ENCODE measurements at places on chromosomes 11 and 22.
A peak's percentile ranks its signal among the peaks of the same experiment; 100 is the strongest.

DNA sequence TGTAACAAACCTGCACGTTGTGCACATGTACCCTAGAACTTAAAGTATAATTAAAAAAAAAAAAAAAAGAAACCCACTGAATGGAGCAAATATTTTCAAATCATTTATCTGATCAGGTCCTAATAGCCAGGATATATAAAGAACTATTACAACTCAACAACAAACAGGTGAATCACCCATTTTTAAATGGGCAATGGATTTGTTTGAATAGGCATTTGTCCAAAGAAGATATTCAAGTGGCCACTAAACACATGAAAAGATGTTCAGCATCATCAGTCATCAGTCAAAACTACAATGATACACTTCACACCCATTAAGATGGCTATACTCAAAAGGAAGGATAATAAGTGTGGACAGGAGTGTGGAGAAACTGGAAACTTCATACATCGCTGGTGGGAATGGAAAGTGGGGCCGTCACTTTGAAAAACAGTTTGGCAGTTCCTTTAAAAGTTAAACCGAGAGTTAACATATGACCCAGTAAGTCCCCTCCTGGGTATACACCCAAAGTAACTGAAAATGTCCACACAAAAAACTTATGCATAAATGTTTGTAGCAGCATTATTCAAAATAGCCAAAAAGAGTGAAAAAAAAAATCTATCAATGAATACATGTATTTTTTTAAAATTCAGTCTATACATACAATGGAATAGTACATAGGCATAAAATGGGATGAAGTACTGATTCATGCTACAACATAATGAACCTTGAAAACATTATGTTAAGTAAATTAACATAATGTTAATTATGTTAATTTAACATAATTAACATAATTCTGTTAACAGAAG, 53.1 kb downstream of the ARRB1 start:
- no peak for DNase-seq

GRCh38 chr11:29452146-29452545, 564.7 kb downstream of the KCNA4 start:
- DNase-seq = peak; percentile 45

DNA sequence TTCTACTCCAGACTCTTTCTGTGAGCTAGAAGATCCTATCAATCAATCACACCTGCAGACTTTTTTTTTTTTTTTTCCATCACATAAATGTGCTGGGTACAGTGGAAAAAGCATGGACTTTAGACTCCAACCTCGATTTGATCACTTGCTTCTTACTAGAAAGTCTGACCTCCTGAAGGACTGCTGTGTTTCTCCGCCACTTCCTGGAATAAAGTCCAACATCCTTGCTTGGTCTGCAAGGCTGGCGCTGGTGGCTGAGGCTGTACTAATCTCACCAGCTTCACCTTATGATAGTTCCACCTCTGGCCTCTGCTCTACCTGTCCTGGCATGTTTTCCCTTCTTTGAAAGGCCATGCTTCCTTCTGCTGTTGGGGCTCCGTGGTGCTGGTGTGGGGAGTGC, 60.9 kb upstream of the SESN3 start:
- no peak for DNase-seq

DNA sequence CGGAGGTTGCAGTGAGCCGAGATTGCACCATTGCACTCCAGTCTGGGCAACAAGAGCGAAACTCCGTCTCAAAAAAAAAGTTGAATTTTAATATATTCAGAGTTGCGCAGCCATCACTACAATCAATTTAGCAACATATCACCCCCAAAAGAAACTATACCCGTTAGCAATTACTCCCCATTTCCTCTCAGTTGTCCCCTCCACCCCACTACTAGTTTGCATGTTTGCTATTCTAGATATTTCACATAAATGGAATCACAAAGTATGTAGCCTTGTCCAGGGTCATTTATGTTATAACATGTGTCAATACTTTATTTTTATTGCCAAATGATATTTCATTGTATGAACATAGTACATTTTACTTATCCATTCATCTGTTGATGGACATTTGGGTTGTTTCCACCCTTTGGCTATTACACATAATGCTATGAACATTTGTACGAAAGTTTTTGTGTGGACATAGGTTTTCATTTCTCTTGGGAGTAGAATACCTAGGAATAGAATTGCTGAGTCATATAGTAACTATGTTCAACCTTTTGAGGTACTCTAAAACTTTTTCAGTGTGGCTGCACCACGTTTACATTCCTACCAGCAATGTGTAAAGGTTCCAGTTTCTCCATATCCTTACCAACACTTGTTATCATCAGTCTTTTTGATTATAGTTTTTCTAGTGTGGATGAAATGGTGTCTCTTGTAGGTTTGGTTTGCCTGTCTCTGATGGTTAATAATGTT, 2.2 kb downstream of the ZNF143 start:
- DNase-seq = no peak

- no peak for DNase-seq
Observed at GRCh38 chr11:6200975-6201374, 2.0 kb downstream of the OR52W1 start.

DNA sequence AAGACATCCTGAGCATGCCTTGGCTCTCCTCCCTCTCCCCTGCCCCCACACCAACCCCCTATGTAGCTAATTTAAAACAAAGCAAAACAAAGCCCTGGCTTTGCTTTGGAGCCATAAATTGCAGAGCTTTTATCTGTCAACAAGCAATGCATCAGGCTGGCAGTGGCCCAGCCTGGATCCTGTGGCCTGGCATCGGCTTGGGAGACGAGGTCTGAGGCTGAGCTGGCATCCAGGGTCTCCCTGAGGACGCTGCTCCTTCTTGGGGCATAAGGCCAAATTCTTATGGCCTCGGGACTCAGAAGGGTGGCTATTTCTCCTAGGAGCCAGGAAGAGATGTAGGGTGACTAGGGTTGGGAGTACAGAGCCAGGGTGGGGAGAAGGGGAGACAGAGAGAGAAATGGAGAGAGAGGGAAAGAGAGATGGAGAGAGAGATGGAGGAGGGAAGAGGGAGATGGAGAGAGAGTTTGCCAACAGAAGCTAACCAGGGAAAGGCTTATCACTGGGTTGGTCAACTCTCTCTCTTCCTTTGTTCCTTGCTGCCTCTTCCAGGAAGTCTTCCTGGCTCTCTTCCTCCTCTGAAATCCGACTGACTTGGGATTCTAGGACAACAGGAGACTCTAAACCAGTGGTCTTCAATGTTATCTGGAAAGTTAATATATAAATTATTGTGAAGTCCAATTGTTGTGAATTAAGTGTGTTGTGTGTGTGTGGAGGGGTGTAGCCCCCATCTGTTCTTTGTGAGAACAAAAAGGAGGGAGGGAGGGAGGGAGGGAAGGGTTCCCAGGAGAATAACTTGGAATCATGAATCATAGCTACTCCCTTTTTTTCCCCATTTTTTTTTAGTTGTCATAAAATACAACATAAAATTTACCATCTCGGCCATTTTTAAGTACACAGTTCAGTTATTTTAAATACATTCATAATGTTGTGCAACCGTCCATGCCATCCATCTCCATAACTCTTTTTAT, 29.1 kb downstream of the TSPAN18 start:
- no peak for DNase-seq

DNA sequence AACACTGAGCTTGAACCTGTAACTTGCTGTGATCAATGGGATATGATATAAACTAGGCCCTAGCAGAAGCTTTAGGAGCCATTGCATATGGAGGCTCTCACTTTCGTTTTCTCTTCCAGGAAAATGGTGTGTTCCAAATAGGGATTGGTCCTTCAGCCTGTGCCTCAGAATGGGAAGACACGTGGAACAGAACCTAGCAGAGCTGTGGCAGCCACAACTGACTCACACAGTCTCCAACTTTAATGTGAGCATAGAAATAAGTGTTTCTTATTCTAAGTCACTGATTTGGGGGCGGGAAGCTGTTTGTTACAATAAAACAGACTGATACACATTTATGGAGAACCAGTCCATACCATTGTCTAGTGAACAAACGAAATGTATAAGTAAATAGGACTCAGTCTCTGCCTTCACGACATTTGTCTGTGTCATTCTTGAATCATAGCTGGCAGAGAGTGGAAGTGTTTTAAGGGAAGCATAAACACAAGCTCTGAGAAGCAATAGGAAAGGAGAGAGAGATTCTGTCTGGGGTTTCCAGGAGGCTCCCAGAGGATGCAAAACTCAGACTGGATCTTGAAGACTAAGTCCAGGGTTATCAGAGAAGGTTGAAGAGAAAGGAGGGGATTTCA, 97.3 kb downstream of the GALNT18 start:
- no peak for DNase-seq

DNA sequence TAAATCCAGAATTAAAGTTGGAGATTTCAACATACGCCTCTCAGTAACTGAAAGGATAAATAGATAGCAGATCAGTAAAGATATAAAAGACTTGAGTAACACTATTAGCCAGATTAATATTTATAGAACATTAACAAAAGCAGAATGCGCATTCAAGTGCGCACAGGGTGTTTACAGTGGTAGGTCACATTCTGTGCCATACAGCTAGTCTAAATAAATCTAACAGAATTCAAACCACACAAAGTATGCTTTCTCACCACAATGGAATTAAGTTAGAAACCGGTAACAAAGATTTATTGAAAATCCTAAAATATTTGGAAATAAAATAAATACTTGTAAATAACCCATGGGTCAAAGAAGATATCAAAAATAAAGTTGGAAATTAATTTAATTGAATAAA, 341.0 kb downstream of the DYNC2H1 start:
- DNase-seq = no peak

GRCh38 chr11:16750417-16750816, 12.0 kb downstream of the C11orf58 start:
- DNase-seq = no peak

DNA sequence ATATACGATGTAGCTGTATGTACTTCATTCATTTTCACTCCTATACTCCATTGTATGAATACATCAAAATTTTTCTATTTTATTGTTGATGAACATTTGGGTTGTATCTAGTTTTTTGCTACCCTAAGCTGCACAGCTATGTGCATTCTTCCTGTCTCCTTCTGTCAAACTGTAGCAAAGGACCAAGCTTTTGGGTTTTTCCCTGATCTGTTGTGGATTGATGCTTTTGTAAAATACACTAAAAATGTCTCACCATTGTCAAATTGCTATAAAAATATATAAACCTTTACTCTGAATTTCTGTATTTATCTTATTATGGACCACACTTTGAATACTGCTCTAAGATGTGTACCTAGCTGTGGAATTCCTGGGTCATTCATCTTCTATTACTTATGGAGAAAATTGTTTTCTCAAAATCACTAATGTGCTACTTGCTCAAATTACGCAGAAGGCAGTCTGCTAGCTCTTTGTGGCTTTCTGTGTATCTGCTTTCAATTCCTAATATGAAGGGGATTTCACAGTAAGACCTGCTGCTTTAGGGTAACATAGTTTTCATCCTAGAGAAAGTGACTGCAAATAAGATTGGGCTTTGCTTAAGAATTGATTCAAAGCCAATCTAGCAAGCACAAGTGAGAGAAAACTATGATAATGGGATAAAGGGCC, 123.4 kb downstream of the CYP2R1 start:
- no peak for DNase-seq

DNA sequence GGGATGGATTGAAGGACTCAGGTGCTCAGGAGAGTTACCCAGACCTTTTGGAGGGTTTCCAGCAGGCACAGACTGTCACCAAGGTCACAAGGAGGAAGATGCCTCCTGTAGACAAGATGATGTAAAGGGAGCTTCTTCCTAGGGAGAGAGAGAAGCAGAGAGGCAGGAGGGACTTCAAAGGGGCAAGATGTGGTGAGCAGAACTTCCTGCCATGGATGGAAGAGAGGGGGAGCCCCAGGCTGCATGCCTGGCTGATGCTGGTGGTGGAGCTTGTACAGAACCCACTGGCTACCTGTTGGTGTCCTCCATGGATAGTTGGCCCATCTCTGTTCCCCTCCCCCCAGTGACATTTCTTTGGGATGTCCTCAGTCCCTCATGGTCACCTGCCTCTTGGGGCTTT, 4.2 kb downstream of the HEPN1 start:
- DNase-seq = no peak

- DNase-seq = no peak
Observed at GRCh38 chr11:35664977-35665441, 2.4 kb downstream of the TRIM44 start.

GRCh38 chr11:114059278-114059983, at the start of gene ZBTB16:
Gene ZBTB16, plus strand, starts transcription at chr11:114059711. Its CDS starts 3,590 bp downstream, at chr11:114063301.
- DNase-seq = no peak

DNA sequence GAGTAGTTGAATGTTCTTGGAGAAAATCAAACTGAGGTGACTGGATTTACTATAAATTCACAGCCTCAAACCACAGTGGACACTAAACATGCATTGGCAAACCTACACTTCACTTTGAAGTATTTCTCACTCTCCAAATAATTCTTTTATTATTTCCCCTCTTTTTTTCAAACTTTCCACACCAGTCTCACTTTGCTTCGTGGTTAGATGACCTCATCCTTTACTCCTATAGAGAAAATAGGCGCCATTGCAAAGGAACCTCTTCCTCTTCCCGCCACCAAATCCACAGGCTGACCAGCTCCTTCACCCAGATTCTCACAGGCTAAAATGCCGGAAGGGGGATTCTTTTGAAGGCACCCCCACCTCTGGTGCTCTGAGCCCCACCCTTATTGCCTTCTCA, 33.4 kb downstream of the HTR3A start:
- DNase-seq = no peak

DNA sequence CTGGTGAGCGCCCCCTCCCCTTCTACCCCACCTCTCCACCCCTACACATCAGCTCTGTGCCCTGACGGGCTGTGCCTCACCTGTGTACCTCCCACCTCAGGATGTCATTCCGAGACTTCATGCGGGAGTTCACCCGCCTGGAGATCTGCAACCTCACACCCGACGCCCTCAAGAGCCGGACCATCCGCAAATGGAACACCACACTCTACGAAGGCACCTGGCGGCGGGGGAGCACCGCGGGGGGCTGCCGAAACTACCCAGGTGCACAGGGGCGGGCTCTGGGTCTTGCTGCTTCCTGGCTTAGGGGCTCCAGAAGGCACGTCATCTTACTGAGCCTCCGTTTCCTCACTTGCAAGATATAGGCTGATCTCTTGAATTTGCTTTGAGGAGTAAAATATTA, 6.8 kb downstream of the CAPN1 start:
- DNase-seq = no peak

DNA sequence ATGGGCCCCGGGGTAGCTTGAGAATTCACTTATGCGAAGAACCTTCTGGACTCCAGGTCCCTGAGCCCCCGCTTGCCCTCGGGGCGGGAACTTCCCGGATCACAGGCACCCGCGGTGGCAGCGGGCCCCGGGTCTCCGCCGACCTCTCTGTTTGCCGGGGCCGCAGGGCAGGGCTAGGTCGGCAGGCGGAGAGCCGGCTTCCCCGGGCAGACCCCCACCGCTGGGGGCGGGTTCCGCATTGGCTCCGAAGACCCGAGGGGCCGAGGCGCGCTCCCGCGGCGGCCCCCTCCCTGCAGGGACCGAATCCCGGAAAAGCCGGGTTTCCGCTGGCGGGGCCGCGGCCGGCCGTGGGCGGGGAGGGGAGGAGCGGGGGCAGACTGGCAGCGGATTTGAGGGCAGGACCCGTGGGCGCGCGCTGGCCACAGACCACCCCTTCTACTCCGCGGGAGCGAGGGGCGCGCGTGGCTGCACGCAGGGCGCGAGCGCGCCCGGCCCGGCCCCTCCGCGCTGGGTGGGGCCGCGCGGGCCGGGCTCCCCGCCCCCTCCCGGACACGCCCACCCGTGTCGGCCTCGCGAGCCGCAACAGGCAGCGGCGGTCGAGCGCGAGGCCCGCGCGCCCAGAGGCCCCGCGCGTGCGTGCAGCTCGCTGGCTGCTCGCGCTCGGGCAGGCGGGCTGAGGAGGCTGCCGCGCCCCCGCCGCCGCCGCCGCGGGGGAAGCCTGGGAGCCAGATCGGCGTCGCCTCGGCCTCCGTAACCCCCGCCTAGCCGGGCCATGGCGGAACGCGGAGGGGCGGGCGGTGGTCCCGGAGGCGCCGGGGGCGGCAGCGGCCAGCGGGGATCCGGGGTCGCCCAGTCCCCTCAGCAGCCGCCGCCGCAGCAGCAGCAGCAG, at the start of gene PACS1:
Gene PACS1 (plus strand): TSS at position 558 of the 889 bp plus-strand sequence. CDS start 215 bp downstream, at position 773.
- no peak for DNase-seq
